NCI-H1930 (cell line): ENCODE measurements at places on chromosomes 1 and 21.

DNA sequence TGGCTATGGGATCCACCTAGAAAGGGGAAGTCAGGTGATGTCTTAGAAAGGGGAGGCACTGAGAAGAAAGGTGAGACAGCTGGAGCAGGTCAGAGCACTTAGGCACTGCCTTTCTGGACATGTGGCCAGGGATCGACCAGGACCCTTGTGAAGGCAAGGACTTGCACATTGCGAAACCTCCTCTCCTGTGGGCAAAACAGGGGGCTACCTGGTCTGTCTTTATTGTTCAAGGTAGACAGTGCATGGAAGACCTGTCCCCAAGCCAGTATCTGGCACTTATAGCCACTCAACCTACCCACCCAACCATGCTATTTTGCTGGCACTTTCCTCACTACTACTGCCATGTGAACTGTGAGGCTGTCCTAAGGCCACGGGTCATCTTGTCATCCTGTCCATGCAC is 67.2 kb downstream of the NAV1 start:
- DNase-seq: no peak

GRCh38 chr1:18008081-18008480 is 99.5 kb upstream of the IGSF21 start:
- DNase-seq: no peak

- no peak for DNase-seq
Observed at GRCh38 chr1:4034318-4034887, 134.3 kb upstream of the C1orf174 start.

- DNase-seq: no peak
Observed at GRCh38 chr1:226111883-226112261, 49.4 kb downstream of the H3-3A start.

- DNase-seq: no peak
Observed at GRCh38 chr1:61287734-61288133, 205.4 kb downstream of the NFIA start.

DNA sequence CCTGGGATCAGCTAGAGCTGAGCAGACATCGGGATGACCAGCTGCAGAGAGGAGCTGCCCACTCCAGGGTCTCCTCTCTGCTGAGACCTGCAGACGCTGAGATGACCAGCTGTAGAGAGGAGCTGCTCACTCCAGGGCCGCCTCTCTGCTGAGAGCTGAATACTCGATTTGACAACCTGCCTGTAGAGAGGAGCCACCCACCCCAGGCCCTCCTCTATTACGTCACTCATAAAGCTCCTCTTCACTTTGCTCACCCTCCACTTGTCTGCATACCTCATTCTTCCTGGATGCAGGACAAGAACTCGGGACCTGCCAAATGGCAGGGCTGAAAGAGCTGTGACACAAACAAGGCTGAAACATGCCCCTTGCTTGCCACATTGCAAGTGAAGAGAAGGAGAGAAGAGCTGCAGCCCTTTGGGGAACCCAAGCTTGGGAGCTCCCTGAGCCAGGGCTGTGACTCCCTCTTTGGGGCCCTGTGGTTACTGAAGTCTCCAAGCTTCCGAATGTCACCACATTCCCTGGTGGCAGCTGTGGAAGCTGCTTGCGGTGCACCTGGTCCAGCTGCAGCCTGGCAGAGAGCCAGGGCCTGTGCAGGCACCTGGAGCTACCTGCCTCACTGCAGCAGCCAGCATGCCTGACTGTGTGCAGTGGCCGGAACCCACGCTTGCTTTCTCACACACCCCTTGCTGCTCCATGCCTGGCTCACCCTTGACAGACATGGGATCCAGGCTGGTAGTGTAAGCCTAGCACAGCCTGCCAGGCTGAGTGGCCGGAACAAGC is 59.6 kb downstream of the CC2D1B start:
- no peak for DNase-seq

- DNase-seq: no peak
Observed at GRCh38 chr1:11676386-11677103, 4.4 kb downstream of the MAD2L2 start.

DNA sequence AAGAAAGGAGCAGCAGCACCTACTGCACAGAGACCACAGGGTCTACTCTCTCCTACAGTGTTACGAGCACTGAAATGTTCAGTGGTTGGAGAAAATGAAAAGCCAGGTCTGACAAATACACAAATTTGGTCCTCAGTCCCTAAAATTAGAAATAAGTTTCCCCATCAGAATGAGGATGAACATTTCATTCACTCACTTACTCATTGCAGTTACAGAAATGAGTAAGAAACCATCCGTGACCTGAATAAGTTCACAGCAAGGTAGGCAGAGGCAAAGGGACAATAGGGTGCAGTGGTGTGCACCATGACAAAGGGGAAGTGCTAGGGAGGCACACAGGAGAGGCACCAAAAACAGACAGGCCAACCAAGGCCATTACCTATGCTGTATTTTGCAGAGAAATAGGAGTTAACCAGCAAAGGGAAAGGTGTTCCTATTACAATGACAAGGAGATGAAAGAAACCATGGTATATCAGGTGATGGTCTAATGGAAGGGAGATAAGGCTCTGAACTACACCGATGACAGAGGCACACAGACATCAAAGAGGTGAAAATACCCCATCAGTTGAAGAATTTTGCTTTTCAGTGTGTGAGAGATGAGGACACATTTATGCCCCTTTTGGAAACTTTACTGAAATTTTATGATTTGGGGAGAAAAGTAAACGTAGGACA is 29.4 kb downstream of the VAV3 start:
- DNase-seq: no peak

GRCh38 chr1:110787328-110788071 is 85.4 kb upstream of the CD53 start:
- DNase-seq: no peak

DNA sequence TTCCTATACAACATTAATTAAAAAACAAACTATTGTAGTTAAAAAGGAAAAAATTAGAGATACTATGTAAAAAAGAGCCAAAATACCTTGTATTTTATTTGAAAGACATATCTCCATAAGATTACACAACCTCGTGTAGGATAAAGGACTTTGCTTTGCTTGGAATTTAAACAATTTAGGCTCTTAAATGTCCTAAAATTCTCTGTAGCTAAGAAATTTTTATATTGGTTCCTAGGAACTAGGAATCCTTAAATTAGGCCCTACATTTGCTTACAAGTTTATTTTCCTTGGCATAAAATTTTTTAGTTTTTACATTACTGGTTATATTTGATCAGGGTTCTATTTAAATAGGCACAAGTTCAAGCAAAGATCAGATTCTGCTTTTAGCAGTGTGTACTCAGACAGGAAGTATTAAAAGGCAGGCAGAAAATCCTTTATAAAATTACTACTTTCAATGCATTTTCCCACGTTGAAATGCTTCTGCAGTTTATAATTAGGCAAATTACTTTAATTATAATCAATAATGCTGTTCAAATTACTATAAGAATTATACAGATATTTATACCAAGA is 3.4 kb upstream of the ANGPTL3 start:
- no peak for DNase-seq

DNA sequence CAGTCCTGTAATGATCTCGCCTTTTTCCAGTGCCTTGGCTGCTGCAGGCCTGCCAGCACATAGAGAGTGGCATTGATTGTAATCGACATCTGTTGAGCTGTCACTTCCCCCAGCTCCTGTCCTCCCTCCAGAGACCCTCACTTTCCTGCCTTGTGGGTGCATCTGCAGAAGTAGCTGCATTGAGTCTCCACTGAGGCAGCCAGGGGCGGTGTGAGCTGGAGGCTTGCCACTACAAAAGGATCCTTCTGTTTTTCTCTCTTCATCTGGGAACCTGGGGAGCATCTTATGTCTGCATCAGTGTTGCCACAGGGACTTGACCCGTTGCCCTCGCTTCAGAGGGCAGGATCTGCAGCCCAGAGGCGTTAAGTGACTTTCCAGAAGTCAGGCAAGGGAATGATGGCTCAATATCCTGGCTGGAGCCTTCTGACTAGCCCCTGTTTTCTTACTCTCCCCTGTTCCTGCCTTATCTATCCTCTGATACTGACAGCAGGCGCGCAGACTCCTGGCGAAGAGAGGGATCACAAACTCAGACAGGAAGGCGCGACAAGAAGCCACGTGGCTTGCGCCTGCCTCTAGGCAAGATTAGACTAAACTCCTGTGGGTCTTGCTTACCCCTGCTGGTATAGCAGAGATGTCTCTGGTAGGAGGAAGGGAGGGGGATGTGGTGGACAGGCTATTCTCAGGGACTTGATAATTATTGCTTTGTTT is 13.3 kb upstream of the FMOD start:
- no peak for DNase-seq

GRCh38 chr1:193115629-193116227 is 6.1 kb upstream of the CDC73 start:
- no peak for DNase-seq

DNA sequence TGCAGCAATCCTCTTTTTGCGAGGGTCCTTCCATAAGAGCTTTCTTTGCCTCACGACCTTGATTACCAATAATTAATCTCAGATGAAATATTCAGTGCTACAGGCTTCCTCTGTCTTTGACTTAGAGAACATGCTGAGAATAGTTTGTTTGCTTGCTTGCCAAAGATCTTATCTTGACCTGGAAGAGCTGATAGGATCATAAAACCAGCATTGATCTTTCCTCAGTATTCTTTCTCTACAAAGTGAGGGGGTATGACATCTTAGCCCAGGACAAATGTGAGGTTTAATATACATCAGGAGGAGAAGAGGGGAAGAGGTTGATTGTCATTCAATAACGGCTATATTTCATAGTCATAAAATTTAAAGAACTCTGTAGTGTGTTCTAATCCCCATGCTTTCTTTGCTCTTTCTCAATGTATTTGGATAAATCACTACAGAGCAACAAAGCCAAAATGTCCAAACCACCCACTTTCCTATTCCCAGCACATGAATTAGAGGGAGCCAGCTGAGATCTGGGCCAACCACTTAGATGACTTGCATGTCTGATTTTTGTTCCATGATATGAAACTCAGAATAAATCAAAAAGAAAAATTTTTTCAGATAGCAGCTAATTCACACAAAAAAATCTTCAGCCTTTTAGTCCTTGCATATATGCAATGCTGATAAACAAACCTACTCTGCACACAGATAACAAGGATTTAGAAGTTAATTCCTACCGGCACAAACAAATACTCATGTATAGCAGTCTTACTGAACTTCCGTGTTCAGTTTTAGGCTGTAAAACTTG is 50.5 kb upstream of the IPO9 start:
- no peak for DNase-seq

GRCh38 chr1:36142121-36142520 is 7.2 kb downstream of the TRAPPC3 start:
- DNase-seq: no peak

GRCh38 chr1:185315445-185316071 is 1.5 kb downstream of the IVNS1ABP start:
- no peak for DNase-seq

GRCh38 chr1:205284420-205285144 is 37.0 kb downstream of the NUAK2 start:
- no peak for DNase-seq

DNA sequence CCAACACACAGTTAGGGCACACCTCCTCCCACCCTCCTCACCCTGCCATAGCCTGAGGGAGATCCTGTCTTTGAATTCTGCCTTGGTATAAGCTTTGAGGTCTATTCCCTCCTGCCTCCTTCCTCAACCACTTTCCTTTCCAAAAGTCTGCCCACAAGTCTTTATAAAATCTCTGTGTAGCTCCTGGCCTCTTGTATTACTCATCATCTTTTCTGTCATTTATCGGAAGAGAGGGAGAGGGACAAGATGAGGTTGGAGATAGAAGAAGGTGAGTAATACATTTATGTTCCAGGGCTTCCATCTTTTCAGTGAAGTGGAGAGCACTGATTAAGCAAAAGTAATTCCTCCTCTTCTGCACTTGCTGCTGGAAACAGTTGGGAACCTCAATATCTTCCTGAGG is 30.5 kb upstream of the EFCAB14 start:
- no peak for DNase-seq

- DNase-seq: peak; percentile 83
Observed at GRCh38 chr21:36989699-36990507, 16.6 kb upstream of the RIPPLY3 start.

- DNase-seq: no peak
Observed at GRCh38 chr1:167890400-167890799, 23.5 kb downstream of the ADCY10 start.

DNA sequence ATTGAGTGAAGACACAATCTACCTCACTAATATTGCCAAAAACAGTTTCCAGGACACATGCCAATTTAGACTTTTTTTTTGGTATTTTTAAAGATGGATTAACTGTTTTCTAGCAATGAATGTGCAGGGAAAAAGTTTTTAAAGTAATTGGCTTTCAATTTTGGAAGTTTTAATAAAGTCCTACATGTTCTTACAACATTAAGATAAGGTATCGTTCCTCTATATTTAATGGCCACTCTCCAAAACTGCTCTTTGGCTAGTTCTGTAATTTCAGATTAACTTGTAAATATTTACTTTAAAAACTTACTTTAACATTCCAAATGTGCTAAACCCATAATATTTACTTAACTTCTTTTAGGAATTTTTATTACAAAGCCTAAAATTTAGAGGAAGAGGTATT is 1332.2 kb upstream of the PRMT6 start:
- no peak for DNase-seq

DNA sequence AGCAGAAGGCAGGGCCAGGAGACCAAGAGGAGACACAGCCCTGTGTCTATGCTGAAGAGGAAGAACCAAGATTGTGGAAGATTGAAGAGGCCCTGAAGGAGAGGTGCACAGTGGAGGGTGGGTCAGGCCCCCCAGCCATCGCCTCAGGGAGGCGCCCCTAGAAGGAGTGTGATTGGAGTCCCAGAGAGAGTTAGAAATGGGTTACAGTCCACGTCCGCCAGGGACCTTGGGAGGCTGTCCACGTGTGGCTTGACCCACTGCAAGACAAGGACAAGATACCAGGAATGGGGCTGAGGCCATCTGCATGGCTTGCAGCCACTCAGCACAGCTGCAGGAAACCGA is 375.1 kb downstream of the NPHP4 start:
- DNase-seq: no peak

DNA sequence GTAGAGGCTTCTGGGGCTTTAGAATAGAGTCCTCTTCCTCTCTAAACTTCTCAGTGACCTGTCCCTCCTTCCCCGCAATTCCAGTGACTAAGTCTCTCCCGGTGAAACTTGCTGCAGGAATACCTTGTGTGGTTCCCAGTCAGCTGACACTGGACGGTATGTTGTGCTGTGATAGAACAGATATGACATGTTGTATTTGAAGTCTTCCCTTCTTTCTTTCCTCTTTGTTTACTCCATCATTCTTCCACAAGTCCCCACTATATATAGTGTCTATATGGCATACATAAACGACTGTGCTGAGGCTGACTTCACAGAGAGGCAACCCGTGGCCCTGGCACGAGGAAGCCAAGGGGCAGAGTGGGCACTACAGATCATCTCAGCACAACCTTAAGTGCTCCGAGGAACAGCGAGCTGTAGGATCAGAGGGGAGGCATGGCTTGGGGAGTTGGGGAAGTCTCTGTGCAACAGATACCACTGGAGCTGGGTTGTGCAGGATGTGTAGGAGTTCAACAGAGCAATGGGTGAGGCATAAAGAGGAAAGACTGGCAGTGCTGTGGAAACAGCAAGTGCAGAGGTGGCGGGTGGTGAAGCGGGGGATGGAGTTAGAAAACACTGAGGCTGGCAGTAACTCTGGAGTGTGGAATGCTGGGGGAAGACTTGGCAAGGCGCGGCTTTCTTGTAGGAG is 237.8 kb downstream of the TRABD2B start:
- no peak for DNase-seq
